IPS DF 19.7 (cell line): ENCODE measurements at places on chromosomes 12 and 14.

- no peak for DNase-seq
Observed at GRCh38 chr14:104011824-104012517, 69.6 kb upstream of the RD3L start.

DNA sequence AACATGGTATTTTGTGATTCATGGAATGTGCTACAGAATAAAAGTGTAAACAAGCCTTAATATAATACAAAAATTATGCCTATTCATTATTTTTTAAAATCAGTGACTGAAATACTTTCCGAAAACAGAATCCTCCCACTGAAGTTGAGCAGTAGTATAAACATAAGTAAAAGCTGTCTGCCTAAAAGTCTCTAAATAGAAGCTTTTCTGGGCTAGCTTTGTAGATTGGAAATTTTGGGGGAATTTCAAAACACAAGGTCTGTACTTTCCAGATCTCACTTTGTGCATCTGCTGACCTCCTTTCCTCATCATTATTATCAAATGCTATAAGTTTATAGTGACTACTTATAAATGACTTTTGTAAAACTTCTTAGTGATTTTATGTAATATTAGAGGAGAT lies 80.4 kb upstream of the TRHDE start:
- DNase-seq, result no peak

DNA sequence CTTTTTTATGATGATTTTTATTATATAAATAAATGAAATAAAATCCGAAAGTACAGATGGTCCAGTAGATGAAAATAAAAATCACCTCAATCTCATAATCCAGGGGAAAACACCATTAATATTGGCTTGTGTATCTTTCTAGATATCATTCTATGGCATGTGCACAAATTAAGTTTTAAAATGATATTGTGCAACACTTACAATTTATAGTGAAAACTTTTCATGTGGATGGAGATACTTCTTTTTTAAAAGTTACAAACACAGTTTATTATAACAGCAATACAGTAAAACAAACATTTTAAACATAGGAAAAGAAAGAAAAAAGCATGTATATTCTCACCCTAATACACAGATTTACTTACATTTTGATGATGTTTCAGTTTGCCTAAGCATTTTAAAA lies 98.9 kb upstream of the RMST start:
- no peak for DNase-seq

- DNase-seq, result no peak
Observed at GRCh38 chr14:54908190-54908589, 5.6 kb upstream of the GCH1 start.

GRCh38 chr14:26088275-26088674 lies 509.6 kb downstream of the NOVA1 start:
- peak; percentile 67 for DNase-seq

DNA sequence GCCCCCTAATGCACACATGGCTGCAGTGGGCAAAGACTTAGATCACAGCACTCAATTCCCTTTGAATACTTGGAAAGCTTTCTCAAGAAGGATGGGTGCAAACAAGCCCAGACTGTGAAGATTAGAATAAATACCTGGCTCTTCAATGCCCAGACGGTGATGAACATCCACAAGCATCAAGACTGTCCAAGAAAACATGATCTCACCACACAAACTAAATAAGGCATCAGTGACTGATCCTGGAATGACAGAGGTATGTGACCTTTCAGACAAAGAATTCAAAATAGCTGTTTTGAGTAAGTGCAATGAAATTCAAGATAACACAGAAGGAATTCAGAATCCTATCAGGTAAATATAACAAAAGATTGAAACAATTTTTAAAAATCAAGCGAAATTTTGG lies 43.8 kb upstream of the ZDHHC17 start:
- no peak for DNase-seq

DNA sequence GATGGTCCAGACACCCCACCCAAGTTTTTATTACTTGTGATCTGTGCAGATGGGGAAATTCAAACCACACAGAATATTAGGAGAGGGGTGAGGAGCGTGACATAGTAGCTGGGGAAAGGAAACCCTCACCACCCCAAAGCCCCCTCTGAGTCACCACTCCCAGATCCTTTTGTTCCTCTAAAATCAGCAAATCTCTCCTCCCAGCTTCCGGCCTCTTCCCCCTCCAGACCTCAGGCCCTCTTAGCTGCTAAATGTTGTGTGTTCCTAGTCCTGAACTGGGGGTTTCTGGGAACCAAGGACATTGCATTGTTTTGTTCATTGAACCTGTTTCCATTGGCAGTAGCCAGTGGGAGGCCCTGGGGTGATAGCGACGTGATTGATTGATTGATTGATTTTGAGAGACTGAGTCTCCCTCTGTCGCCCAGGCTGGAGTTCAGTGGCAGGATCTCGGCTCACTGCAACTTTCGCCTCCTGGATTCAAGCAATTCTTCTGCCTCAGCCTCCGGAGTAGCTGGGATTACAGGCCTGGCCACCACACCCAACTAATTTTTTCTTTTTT lies 5.9 kb upstream of the ORAI1 start:
- DNase-seq, result no peak

- no peak for DNase-seq
Observed at GRCh38 chr12:124013073-124013472, 40.1 kb downstream of the ZNF664 start.

GRCh38 chr14:81120501-81120900 lies 100.3 kb downstream of the GTF2A1 start:
- DNase-seq, result no peak

GRCh38 chr12:56126732-56127239 lies 1.3 kb upstream of the ESYT1 start:
- no peak for DNase-seq

DNA sequence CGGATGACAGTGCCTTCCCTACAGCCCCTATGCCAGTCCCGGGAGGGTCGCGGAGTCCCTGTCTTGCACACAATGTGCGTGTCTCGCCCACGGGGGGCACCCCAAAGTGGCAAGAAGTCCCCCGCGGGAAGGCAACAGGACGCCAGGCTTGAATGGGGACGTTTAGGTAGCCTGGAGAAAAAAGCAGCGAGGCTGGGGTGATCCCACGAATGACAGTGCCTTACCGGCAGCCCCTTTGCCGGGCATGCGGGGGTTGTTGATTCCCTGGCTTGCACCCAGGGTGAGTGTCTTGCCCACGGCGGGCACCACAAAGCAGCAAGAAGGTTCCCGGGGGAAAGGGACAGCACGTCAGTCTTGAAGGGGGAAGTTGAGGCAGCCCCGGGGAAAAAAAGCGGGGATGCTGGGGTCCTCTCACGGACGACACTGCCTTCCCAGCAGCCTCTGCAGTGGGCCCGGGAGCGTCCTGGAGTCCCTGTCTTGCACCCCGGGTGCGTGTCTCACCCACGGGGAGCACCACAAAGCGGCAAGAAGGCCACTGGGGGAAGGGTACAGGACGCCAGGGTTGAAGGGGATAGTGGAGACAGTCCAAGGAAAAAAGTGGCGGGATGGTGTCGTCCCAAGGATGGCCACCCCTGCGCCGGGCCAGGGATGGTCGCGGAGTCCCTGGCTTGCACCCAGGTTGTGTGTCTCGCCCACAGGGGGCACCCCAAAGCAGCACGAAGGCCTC lies 156.8 kb upstream of the ALG10B start:
- DNase-seq, result no peak

DNA sequence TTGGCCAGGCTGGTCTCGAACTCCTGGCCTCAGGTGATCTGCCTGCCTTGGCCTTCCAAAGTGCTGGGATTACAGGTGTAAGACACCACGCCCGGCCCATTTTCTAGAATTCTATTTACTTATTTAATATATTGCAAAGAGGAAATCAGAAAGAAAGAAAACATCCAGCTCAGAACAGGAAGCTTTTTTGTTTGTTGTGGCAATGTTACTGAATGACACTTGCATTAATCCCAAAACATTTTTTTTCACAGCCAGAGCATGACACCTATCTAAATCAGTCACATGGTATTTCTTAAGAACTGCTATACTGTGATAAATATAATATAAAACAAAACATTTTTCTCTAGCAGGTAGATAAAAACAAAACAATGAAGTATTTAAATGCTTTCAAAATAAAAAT lies 12.6 kb downstream of the CFL2 start:
- no peak for DNase-seq

DNA sequence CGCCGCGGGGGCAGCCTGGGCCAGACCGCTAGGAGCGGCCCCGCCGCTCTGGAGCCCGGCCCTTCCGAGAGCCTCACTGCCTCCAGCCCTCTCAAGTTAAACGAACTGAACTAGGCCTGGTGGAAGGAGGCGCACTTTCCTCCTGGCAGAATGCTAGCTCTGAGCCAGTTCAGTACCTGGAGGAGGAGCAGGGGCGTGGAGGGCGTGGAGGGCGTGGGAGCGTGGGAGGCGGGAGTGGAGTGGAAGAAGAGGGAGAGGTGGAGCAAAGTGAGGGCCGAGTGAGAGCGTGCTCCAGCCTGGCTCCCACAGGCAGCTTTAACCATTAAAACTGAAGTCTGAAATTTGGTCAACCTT lies 5.3 kb downstream of the LTB4R start:
- no peak for DNase-seq
